ENCODE measurements at places on chromosomes 1 and 21. TPM values are rescaled to one million over a fixed set of nuclear protein-coding genes. Genes with fewer than 3 reads are reported as not detected.

LAMB3 gene
- total RNA-seq, result 34.7 TPM

OR10R2 gene
- total RNA-seq, result not detected

PRR9 gene
- total RNA-seq, result not detected

OLIG2 gene
- total RNA-seq, result 0.35 TPM

TMEM269 gene
- total RNA-seq, result 0.98 TPM

CLCA4 gene
- total RNA-seq, result not detected

DMBX1 gene
- total RNA-seq, result not detected

RAB3B gene
- 4.0 TPM for total RNA-seq

IVL gene
- total RNA-seq, result 0.11 TPM

DCST1 gene
- not detected for total RNA-seq

MIXL1 gene
- 3.4 TPM for total RNA-seq

TRIM58 gene
- 0.91 TPM for total RNA-seq

LRRIQ3 gene
- total RNA-seq, result 0.29 TPM

ACBD6 gene
- 75.2 TPM for total RNA-seq

OR2L2 gene
- 0.23 TPM for total RNA-seq

METTL25B gene
- 39.2 TPM for total RNA-seq

GRCh38 chr1:61028136-61028535 lies 54.2 kb upstream of the NFIA start:
- no peak for DNase-seq

DNA sequence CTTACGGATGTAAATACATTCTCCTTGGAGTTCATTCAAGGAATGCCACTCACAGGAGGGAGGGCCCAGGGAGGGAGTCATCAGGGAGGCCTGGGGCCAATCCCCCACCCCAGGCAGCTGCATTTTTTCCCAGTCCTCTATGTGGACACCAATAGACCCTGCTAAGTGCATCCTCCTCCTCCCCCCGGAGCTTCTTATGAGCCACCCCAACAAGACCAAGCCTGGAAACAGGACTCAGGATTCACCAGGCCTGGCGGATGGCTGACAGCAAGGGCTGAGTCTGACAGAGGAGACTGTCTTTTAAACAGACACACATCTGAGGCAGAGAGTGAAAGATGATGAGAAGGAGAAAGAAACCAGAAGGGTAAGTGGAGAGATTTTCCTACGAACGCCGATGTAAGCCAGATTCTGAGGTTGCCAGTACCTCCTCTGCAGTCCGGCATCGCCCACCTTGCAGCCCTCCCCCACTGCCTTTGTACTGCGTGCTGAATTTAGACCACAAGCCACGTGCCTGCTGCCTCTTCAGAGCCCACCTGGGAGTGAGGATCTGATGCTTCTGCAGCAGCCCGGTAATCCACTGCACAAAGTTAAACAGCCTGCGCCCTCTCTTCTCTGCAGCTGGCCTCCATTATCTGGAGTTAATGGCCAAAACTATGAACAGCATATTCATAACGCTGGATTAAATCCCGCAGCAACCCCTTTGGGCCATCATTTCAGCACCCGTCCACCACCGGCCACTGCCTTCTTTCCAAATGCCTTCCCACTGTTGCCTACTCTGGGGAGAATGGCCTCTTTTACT lies 17.6 kb upstream of the SFPQ start:
- DNase-seq, result no peak

GRCh38 chr1:103900005-103900404 lies 150.3 kb downstream of the AMY1C start:
- no peak for DNase-seq

DNA sequence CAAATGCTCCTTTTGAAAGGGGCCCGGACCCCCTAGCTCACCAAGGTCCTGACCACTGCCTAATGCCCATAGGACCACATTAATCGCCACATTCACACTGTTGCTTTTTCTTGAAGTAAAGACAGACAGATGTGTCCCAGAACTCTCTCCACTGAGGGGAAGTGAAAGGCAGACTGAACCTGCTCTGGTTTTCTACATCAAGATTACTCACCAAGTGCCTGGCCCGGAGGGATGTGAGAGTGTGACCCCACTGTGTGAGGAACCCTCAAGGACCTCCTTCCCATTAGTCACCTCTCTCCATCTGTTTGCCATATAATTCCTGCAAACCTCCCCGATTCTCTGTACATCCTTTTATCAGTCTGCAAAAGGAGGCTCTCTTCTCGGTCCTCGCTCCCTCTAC lies 381.5 kb downstream of the OMA1 start:
- no peak for DNase-seq

- DNase-seq, result no peak
These were observed 131.8 kb upstream of the SGIP1 start for GRCh38 chr1:66402194-66402593.

DNA sequence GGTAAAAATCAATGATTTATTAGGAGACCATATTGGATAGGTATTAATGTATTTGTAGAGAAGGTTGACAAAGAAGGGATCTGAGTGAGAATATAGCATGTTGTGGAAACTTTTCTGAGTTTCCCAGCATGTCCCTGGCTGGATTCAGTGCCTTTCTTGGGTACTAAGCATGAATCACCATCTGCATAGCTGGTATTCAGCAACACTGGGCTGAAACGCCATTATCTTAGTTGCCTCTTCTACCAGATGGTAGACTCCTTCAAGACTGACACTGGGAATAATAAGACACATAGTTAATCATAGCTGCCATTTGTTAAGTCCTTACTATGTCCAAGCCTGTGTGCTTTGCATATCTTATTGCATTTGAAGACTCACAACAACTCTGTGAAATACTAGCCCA lies 45.5 kb downstream of the ATP5PF start:
- DNase-seq, result no peak

DNA sequence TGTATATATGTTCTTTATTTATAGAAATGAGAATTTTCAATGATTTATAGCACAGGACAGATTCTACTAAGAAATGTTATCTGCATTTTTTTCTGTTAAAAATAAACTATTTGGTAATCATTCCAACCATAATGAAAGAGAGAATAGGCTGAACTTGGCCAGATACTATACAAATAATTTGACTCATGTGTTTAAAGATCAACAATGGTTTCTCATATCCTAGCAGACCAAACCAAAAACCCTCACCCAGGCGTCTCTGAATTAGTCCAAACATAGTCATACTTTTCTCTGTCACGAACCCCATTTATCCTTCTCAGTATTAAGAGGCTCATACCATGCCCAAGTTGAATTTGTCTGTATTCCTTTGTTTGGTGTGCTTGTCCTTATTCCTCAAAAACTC lies 40.3 kb downstream of the RPE65 start:
- DNase-seq, result no peak

DNA sequence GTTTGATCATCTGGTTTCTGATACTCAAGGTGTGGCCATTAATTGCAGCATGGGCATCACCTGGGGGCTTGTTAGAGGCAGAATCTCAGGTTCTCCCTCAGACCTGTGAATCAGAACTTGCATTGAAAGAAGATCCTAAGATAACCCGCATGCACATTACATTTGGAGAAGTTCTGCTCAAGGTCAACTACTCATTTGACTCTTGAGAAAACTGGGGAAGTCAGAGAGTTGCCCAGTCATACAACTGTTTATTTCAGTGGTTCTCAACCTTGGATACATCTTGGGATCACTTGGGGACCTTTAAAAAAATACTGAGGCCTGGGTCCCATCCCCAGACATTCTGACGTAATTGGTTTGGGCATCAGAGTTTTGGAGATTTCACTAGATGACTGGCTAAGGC lies 30.5 kb downstream of the CAMTA1 start:
- no peak for DNase-seq

- DNase-seq, result no peak
These were observed 86.1 kb downstream of the OBSCN start for GRCh38 chr1:228293816-228294500.

DNA sequence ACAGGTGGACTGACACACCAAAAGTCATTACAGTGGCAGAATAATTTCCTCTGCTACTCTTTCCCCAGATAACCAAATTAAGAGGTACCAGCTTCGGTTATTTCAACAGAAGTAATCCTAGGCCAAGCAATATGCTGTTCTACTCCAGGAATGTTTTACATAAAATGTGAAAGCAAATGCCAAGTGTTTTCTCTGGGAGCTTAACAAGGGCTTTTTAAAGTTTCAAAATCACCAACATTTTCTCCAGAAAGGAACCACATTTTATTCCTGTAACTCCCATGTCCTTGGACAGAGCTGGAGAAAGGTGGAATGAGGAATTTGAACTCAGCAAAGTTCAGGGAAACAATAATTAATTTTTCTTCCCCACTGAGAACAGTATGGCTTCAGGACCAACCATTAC lies 27.2 kb downstream of the CNN3 start:
- DNase-seq, result no peak

- no peak for DNase-seq
These were observed 43.9 kb upstream of the POFUT2 start for GRCh38 chr21:45331531-45332147.

- no peak for DNase-seq
These were observed 34.9 kb downstream of the HSF2BP start for GRCh38 chr21:43624339-43624738.

- no peak for DNase-seq
These were observed 834.0 kb downstream of the USP25 start for GRCh38 chr21:16563795-16564194.

DNA sequence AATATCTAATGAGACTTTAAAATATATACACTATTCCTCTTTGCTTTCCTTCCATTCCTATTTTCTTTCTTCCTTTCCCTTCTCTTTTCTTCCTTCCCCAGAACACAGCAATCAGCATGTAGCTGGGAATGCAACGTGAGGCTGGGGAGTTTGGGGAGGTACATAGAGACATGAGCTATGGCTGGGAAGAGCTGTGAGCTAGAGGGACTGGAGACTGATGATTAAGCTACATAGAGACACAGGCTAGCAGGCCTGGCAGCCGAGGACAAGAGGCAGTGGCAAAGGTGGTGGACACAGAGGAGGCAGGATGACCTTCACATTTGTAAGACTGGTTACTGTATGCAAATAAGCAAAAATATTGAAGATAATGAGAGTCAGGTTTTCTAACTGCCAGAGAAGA lies 7.5 kb downstream of the LPAR3 start:
- DNase-seq, result no peak

- DNase-seq, result no peak
These were observed 20.2 kb upstream of the ZNF436 start for GRCh38 chr1:23389837-23390321.

GRCh38 chr21:26686278-26686677 lies 113.2 kb upstream of the CYYR1 start:
- DNase-seq, result no peak

DNA sequence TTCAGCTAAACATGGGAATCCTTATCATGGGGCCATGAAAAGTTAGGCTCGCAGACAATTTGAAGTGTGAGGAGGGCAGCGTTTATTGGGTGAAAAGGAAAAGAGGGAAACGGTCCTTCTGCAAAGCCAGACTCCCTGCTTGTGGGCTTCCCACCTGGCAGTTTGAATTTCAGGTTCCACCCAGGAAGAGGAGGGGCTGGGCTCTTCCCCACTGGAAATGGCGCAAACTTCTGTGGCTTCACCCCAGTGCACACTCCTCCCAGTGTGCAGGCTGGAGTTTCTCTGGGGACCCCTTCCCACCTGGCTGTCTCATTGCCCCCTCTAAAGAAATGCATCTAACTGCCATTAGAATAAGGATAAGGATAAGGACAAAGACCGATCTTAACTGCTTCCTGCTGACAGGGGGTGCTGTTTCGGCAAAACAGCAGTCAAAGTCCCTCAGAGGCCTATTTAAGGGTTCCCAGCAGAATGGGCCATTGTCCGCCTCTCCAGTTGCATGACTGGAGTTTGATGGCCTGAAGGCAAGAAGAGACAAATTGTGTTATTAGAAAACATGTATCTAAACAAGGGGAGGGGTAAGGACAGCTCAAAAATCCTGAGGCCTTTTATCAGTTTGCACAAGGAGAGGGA lies 20.4 kb downstream of the AIM2 start:
- DNase-seq, result no peak

DNA sequence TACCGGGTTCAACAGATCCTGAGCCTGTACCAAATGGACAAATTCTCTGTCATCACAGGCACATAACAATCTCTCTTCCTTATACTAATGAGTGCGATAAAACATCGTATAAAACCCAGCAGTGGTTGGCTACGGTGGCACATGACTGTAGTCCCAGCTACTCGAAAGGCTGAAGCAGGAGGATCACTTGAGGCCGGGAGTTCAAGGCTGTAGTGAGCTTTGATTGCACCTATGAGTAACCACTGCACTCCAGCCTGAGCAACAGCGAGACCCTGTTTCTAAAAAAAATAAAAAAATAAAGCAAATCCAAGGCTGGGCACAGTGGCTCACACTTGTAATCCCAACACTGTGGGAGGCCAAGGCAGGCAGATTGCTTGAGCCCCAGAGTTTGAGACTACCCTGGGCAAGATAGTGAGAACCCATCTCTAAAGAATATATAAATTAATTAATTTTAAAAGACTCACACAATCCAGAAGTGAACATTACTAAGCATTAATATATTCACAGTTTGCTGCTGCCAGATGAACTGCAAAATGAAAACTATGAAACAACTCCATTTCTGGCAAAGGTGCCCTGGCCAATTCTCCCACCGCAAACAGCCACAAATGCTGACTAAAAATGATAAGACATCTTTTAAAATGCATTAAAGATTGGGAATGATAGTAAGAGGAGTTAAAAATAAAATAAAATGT lies 13.1 kb downstream of the ZBTB17 start:
- no peak for DNase-seq

GRCh38 chr1:91014475-91014874 lies 7.4 kb downstream of the ZNF644 start:
- DNase-seq, result no peak

- no peak for DNase-seq
These were observed 544.3 kb downstream of the KCNT2 start for GRCh38 chr1:196063952-196064351.

- DNase-seq, result no peak
These were observed 23.9 kb upstream of the RPTN start for GRCh38 chr1:152182944-152183361.

DNA sequence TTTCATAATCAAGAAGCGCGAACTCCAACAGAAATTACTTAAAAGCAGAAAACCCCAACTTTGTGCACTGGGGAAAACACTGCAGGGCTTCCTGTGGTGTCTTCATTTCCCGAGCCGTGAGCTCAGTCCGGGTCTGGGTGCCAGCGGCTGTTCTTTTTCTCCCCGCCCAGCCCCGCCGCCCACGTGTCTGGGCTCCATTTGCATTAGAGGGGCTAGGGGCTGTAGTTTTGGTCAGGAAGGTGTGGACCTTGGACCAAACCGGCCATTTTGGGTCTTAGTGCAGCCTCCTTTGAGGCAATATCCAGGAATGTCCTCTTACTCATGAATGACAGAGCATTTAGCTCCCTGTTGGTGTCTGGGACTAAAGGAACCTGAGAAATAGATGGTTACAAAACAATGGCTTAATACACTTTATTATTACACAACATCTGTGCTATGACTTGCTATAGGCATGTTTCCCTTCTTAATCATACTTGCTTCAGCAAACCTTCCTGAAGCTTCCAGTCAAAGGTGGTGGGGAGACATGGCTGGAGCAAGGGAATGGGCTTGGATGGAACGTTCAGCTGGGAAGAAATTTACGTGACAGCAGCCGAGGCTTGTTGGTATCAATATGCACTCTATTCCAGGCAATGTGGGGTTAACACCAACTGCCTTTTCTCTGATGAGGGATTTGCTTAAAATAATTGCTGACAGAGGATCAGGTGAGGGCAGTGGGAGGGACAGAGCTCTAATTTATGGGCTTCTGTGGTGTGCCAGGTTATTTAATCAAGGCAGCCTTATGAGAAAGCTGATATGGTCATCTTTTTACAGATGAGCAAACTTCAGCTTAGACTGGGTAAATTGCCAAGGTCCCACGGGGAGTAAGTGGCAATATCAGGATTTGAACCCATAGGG lies 1.1 kb downstream of the AGTRAP start:
- DNase-seq, result no peak

GRCh38 chr1:11052839-11053757 lies 6.1 kb upstream of the MASP2 start:
- DNase-seq, result no peak

Data from mesothelial cell of epicardium (in vitro differentiated cells).